ENCODE measurements at places on chromosomes 2 and 18.

- DNase-seq: no peak
Observed at GRCh38 chr18:70464343-70465114, 175.7 kb downstream of the SOCS6 start.

DNA sequence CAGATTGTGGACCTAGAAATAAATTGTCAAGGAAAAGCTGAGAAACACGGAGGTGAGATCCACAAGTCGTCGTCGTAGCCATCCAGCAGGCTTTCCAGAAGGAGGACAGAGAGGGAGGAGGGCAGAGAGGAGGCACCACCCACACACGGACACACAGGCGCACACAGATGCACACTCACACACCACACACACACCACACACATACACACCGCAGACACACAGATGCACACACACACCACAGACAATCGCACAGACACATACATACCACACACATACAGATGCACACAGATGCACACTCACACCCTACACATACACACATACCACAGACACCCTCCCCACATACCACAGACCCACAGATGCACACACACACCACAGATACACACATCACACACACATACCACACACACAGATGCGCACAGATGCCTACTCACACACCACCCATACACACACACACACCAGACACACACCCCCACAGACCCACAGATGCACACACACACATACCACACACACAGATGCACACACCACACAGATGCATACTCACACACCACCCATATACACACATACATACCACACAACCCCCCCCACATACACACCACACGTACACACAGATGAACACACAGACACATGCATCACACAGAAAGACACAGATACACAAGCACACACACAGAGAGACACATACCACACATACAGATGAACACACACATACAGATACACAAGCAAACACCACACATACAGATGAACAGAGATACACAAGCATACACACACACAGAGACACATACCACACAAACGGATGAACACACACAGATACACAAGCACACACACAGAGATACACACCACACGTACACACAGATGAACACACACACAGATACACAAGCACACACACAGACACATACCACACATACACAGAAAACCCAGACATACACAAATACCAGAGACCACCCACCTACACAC is 12.7 kb upstream of the BOK start:
- no peak for DNase-seq

DNA sequence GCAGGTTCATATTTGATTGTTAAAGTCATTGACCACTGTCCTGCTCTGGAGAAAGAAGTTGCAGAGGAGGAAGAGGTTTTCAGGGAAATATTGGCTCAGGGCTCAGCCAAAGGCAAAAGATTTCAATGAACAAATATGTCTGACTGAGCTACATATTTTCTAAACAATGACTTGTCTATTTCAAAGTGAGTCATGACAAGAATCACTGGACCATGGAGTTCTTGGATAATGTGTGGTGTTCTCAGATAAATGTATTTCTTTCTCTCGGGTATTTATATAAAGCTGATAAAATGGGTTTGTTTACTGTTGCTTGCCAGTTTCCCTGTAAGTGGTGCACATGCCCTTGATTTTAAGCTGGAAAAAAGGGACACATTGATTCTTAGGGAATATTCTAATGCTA is 34.3 kb upstream of the RMP24 start:
- no peak for DNase-seq

DNA sequence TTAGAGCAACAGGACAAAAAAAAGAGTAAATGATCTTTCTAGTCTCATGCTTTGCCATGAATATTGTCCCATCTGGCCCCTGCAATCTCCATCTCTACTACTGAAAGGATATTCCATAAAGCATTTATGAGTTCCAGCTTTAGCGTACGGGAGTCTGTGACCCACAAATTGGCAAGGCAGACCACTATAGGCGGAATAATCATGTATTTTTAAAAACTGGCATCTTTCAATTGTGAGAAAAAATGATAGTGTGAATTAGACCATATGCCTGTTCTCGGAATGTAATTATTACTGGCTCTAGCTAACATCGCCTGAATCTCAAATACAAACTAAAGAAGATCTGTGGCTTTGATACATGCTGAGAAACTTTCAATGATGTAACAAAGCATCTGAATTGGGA is 738.1 kb upstream of the NXPH2 start:
- DNase-seq: no peak

- DNase-seq: no peak
Observed at GRCh38 chr2:10019174-10019573, 24.2 kb upstream of the KLF11 start.

- no peak for DNase-seq
Observed at GRCh38 chr2:46179037-46179621, 118.1 kb upstream of the EPAS1 start.

- no peak for DNase-seq
Observed at GRCh38 chr2:151357359-151357758, at the start of gene TNFAIP6. TSS of gene TNFAIP6 (plus strand) at chr2:151357592. CDS start at chr2:151357667, 75 bp downstream.

Data from activated B cell treated with CpG ODN at 0.5 μM for 24 hours (primary cell).